Cardiac septum (tissue), 1 donor: ENCODE measurements at places on chromosomes 7 and 10.

- DNase-seq = no peak
These were observed 44.2 kb downstream of the LRMDA start for GRCh38 chr10:75475460-75476182.

DNA sequence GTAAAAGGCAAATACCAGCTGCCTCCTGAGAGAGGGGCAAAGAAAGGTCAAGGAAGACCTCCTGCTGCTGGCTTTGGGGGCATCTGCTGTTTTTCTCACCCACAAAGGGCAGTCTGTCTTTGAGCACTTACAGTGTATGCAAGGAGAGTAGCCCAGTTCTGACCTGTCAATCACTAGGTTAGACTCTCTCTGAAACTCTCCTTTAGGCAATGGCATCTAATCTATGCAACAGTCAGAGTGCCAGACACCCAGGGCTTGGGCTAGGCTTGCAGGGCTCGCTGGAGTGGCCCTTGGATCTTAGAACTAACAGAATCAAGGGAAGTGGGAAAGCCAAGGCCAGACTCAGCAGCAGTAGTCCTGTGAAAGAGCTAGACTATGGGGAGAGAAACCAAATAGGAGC lies 522.9 kb downstream of the NRG3 start:
- DNase-seq = no peak

- DNase-seq = no peak
These were observed 47.0 kb upstream of the FRMD4A start for GRCh38 chr10:14377591-14378175.

DNA sequence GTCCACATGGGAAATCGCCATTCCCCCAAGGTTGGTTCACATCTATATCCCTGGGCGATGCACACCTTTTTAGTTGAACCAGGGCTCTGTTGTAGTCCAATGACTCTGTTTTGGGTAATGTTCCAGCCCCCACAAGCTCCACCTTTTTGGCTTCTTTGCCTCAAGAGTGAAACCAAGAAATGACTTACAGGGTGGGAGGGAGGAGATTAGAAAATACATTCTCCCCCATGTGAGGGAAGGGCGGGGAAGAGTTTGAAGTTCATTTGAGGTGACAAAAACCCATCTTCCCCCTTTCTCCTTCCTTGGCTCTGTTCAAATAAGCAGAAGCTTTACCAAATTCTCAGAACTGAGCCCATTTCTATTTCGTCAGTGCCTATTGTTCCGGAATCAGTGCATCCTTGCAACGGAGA lies 82.8 kb downstream of the GATA3 start:
- no peak for DNase-seq

DNA sequence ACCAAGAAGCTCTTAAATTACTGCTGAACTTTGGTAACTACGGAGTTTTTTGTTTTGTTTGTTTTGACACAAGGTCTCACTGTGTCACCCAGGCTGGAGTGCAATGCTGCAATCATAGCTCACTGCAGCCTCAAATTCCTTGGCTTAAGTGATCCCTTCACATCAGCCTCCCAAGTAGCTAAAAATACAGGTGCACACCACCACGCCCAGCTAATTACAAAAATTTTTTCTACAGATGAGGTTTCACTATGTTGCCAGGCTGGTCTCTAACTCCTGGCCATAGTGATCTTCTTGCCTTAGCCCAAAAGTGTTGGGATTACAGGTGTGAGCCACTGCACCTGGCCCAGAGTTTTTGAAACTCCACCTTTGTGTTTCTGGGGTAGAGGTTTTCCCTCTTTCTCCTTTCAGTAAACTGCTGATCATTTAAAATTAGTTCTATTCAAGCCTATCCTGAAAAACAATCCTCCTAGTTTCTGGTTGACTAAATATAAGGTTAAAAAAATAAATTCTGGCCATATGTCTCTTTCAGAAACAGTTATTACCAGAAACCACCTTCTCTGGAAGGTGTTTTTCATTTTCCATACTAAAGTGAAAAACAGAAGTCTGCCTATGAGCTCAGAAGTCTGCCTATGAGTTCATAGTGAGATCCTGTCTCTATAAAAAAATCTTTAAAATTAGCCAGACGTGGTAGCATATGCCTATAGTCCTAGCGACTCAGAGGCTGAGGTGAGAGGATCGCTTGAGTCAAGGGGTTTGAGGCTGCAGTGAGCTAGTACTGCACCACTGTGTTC lies 63.9 kb downstream of the VOPP1 start:
- DNase-seq = peak; percentile 35

DNA sequence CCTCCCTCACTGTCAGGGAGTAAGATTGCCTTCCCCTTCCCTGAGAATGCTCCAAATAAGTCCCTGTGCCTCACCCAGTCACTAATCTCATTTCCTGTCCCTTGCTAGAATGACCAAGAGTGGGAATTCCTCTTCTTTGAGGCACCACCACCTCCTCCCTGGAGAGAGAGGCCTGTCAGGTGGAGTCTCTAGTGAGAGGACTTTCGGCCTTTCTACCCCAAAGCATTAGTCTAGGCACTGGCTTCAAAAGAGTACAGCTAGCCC lies 145.0 kb downstream of the PTPN20 start:
- DNase-seq = no peak

GRCh38 chr10:59537501-59537900 lies 172.1 kb downstream of the SLC16A9 start:
- DNase-seq = no peak

DNA sequence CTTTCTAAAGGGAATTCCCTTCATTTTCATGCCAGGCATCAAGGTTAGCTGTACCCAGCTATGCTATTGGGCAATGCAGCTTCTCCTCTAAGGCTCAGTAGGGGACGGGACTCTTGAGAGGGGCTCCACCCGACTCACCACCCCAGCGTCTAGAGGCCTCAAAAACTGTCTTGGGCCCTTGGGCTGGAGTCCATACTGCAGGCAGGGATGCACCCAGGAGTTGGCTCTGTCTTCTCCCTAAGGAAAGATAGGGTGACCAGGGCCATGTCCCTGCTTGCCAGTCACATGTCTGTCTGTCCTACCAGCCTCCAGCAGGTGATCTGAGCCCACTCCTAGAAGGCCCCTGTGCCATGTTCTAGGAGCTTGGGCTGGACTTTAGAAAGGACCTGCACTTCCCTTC lies 1.2 kb downstream of the OPN4 start:
- peak; percentile 72 for DNase-seq

GRCh38 chr10:4111643-4112042 lies 326.6 kb upstream of the KLF6 start:
- DNase-seq = no peak

DNA sequence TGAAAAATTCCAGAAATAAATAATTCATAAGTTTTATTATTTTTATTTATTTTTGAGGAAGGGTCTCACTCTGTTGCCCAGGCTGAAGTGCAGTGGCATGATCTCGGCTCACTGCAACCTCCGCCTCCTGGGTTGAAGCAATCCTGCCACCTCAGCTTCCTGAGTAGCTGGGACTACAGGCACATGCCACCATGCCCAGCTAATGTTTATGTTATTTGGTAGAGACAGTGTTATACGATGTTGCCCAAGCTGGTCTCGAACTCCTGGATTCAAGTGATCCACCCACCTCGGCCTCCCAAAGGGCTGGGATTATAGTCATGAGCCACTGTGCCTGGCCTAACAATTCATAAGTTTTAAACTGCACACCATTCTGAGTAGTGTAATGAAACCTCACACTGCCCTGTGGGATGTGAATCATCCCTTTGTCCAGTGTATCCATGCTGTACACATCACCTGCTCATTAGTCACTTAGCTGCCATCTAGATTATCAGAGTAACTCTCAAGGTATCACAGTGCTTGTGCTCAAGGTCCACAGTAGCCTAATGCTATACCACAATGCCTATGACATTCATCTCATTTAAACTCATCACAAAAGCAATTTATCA lies 17.9 kb downstream of the RTKN2 start:
- no peak for DNase-seq

DNA sequence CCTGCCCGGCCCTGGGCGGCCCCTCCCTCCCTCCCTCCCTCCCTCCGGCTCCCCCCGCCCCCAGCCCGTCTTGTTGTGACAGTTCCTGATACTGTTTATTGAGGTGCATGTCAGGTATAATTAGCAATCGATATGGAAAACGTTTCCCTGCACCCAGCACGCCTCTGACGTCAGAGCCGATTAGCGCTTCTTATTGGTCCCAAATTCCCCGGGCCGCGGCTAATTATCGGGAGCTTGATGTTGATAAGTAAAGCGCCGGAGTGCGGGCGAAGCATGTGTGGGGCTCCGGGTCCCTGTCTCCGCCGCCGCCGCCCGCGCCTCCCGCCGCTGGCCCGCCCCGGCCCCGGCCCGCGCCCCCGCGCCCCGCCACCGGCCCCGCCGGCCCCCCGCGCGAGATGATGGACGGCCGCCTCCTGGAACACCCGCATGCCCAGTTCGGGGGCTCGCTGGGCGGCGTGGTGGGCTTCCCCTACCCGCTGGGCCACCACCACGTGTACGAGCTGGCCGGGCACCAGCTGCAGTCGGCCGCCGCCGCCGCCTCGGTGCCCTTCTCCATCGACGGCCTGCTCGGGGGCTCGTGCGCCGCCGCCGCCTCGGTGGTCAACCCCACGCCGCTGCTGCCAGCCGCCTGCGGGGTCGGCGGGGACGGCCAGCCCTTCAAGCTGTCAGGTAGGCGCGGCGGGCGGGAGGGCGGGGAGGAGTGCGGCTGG lies at the start of gene UNCX:
Gene UNCX (plus strand): TSS at position 250 of the 710 bp plus-strand sequence. CDS start 146 bp downstream, at position 396.
- DNase-seq = no peak

- DNase-seq = no peak
These were observed 162.9 kb downstream of the ST7 start for GRCh38 chr7:117116211-117116610.
